Chondrocyte (in vitro differentiated cells): ENCODE measurements at places on chromosomes 6 and 20. TPM values are rescaled to one million over a fixed set of nuclear protein-coding genes. Genes with fewer than 3 reads are reported as not detected.

GRCh38 chr6:88238065-88238464 is 71.9 kb upstream of the CNR1 start:
- no peak for DNase-seq

DNA sequence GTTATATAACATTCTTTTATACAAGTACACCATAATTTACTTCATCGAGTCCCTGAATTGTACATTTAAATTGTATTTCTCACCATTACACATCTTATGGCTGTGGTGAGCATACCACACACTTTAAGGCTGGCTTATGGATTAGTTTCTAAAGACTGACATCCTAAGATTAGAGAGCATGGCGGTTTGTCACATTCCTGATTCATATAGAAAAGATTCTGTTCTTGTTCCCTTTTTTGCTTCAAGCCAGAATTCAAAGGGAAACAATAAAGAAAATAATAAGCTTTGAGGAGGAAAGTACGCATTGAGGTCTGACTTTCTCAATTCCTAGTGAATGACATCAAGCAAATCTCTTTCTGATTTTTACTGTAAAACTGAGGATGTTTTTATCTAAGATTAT is 2.5 kb downstream of the BTN1A1 start:
- no peak for DNase-seq

DNA sequence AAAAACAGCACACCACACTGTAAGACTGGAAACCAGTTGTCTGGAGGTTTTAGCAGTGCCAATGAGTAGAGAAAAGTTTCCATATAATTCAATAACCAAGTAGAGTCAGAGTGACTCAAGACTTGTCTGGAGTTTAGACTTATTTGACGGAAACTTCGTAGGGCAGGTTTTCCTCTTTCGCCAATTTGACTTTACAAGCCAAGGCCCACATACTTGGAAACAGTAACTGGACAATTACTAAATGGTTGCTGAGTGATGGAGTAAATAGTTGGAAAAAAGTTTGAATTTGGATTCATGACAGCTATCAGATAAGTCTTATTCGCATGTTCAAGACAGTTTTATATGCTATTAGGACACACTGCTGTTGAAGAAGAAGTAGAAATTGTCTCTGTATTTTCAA is 48.1 kb upstream of the CTAGE9 start:
- DNase-seq = no peak

DNA sequence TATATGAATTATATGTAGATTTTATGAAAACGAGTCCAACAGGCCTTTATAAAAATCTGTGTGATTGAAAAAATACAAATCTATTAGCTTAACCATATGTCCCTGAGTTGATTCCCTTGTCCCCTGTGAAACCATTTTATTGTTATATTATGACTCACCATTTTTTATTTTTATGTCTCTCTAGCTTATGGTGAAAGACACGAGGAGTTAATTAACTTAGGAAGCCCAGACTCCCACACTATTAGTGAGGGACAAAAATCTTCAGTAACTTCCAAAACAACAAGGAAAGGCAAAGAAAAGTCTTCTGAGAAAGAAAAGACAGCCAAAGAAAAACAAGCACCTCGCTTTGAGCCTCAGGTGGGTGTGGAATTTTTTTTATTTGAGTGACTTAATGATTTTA is 183.1 kb downstream of the ADGB start:
- DNase-seq = no peak

- no peak for DNase-seq
These were observed 402.7 kb downstream of the CDKAL1 start for GRCh38 chr6:20936949-20937348.

DNA sequence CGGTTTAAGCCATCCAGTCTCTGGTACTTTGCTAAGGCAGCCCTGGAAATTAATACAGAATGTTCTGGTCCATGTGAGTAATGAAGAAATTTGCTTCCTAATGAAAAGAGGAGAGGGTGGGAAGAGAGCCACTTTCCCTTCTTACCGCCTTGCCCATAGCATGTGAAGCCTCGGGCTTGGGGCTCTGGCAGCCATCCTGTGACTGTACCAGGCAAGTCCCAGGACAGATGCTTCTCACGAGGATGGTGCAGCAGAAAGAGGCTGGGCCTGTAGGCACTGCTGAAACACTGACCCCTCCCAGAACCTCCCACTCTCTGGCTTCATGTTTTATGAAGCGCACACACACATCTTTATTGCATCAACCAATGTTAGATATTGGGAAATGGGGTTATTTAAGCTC is 74.8 kb downstream of the IYD start:
- no peak for DNase-seq

- no peak for DNase-seq
These were observed 175.5 kb downstream of the EYS start for GRCh38 chr6:65531533-65531932.

- no peak for DNase-seq
These were observed 257.3 kb downstream of the HAO1 start for GRCh38 chr20:7682916-7683315.

DNA sequence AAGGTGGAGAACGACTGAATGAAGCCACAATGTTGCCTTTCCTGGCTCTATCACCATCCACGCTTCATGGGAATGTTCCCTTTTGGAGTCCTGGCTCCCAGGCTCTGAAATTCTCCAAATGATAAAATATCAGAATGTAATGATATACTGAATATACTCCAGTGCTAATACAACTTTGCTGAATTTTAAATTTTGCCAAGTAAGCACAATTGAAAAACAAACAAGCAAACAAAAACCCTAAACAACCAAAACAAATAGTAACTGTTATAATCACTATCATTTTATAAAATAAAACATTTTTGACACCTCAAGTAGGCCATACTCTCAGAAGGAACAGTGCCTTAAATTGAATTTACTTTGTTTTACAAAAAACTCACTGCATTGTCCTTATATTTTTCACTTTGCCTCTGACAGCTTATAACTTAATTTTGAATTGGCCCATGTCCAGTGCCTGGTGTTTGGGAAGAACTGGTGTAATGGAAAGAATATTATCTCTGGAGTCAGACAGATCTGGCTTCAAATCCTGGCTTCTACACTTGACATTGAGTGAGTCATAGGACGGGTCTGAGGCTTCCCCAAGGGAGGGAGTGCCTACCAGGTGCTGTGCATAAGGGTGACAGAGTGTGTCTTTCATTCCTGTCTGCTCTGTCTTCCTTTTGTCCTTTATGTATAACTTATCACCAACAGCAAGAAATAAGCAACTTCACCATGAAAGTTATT is 698.3 kb downstream of the EPM2A start:
- no peak for DNase-seq

- no peak for DNase-seq
These were observed 55.4 kb downstream of the IPCEF1 start for GRCh38 chr6:154301086-154301625.

- DNase-seq = no peak
These were observed 10.9 kb upstream of the B4GALT5 start for GRCh38 chr20:49724408-49725223.

GRCh38 chr20:45028424-45029136 is 62.3 kb downstream of the STK4 start:
- no peak for DNase-seq

DNA sequence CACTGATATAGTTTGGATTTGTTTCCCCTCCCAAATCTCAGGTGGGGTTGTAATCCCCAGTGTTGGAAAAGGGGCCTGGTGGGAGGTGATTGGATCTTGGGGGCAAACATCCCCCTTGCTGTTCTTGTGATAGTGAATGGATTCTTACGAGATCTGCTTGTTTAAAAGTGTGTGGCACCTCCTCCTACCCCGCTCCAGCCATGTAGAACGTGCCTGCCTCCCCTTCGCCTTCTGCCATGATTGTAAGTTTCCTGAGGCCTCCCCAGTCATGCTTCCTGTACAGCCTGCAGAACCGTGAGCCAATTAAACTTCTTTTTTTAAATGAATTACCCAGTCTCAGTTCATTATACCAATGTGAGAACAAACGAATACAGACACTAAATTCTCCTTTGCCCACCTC is 26.7 kb downstream of the SLC52A3 start:
- DNase-seq = no peak

DNA sequence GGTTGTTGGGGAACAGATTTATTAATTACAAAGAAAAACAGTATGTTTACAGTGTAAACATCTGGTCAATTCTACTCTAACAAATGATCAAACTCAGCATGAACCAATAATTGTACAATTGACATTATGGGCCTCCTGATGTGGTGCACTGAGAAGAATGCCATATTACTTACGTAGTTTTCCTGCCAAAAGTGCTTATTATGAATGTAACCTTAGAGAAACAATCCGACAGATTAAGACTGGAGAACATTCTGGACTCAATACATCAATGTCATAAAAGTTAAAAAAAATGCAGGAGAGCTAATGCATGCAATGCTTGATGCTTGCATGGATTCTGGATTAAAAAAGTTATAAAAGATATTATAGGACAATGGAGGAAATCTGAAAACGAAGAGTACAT is 69.0 kb downstream of the LYRM4 start:
- no peak for DNase-seq

DNA sequence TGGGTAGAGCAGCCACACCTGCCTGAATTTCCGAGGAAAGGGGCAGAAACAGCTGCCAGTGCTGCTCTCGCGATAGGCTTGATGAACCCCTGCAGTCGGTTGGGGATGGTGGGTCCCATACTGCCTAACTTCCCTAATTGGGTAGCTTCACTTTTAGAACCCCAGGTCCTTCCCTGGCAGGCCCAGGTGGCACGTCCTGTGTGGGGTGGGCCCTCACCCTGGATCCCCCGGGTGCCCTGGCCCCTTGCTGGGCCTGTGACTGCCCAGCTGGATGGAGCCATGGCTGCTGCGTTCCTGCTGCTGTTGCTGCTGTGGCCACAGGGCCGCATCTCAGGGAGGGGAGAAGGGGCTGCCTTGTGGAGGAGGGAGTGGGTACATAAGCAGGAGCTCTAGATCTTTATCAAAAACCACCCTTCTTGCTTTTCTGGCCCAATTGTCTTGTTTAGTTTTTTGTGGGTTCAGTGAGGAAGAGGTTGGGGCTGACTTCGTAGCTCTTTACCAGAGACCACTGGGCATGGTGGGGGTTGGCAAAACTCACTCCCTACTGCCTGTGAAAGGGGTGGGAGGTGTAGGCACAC is 19.2 kb downstream of the TREML4 start:
- DNase-seq = no peak

- DNase-seq = no peak
These were observed 14.9 kb downstream of the IL17A start for GRCh38 chr6:52201046-52201445.

GRCh38 chr20:4721719-4722118 is at the start of gene PRND:
TSS of gene PRND (plus strand) at chr20:4721909. CDS start at chr20:4724552, 2,643 bp downstream.
- no peak for DNase-seq

DNA sequence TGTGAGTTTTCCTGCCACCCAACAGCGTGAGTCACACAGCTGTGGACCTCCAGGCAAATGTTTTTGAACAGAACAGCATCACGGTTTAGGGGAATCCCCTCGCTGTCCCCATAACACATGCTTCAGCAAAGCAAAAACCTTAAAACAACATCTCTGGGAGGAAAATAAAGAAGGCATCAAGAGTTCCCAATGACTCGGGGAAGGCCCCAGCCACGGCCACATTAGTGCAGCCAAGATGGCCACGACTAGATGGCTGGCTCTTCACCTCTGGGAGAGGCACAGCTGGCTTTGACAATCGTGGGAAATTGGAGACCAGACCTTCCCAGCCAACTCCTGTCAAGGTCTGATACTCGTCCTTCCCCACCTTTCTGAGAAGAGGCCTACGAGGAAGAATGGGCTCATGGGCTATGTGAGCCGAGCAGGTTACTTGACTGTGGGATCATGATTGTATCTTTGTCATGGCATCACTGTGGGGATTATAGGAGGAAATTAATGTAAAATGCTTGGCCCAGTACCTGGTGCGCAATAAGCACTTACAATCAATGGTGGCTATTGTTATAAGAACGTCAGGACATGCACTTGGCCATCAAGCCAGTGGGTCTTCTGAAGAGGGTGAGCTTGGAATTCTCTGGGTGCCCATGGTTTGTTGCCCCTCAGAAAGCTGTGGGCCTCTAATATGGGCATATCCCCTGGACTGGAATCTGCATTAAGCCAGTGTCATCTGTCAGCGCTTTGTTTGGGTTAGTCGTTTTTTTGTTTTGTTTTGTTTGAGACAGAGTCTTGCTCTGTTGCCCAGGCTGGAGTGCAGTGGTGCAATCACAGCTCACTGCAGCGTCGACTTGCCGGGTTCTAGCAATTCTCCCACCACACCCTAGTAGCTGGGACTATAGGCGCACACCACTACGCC is 43.6 kb downstream of the FGD2 start:
- DNase-seq = no peak

DNA sequence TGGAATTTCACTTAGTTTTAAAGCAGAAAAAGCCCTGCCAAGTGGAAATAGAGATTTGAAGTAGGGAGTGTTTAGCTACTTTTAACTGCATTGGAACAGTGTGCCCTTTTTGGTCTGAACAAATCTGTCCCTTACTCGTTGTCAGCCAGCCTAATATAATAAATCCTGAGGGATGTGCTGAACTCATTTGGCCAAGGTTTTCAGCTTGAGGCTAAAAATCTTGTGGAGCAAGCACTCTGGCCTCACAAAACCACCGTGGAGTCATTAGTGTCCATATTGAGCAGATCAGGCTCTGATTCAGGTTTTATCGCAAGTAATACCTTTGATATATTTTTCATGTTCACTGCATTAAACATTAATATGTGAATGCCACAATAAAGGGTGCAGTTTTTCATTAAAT is 383.5 kb downstream of the FRK start:
- DNase-seq = no peak

DNA sequence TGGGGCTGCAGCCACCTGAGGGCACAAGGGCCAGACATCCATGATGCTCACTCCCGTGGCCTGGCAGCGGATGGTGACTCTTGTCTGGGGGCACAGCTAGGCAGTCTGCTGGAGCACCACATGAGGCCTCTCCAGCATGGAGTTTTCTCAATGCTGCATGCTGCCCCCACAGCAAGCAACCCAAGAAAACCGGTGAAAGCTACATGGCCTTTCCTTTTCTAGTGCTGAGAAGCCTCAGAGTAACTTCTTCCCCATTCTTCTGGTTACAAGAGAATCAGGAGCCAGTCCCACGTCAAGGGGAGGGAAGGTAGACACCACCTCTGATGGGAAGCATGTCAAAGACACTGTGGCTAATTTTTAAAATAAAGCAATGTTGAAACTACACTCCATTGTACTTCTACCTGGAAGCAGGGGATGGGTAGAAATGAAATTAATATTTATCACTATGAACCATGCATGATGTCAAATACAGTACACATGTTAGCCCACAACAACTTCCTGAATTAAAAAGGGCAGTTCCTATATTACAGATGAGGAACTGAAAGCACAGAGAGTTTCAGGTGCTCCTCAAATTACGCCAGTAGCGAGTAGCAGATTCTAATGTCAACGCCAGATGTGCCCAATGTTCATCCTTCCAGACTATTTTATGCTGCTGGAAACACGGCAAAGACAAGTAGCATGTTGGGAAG is 101.5 kb downstream of the LAMP5 start:
- no peak for DNase-seq

DNA sequence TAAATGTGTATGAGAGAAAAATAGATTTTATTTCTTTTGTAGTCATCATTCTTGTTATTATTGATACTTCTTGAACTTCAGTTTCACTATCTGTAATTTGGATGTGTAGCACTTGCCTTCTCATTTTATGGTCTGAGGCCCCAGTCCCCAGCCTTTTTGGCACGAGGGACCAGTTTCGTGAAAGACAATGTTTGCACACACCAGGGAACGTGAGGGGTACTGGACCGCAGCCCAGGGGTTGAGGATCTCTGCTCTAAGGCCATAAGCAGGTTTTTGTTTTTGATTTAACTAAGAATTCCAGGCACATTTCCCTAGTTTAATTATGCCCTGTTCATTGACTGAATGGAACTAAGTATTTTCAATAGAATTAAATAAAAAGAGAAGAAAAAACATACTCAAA is 261.5 kb downstream of the BMP2 start:
- DNase-seq = no peak

The ENPP4 gene
- 3.5 to 4.9 TPM (median 4.4 TPM) in 3 replicates for total RNA-seq

The TRIM40 gene
- total RNA-seq = not detected in 3 replicates

The TXLNB gene
- total RNA-seq = 0.05 to 0.46 TPM (median 0.10 TPM) in 3 replicates

The HLA-DRA gene
- total RNA-seq = not detected in 3 replicates

The GSTA2 gene
- not detected in 3 replicates for total RNA-seq

The FITM2 gene
- total RNA-seq = 9.1 to 10.6 TPM (median 10.0 TPM) in 3 replicates
